Activated CD4-positive, alpha-beta T cell treated with anti-CD3 and anti-CD28 coated beads, Interleukin-10, Interleukin-2, amounts not matched to agents 100 ng/mL and 50 ng/mL, durations not matched to agents 16 hours and 8 hours (primary cell): ENCODE measurements at places on chromosomes 7 and 10.

DNA sequence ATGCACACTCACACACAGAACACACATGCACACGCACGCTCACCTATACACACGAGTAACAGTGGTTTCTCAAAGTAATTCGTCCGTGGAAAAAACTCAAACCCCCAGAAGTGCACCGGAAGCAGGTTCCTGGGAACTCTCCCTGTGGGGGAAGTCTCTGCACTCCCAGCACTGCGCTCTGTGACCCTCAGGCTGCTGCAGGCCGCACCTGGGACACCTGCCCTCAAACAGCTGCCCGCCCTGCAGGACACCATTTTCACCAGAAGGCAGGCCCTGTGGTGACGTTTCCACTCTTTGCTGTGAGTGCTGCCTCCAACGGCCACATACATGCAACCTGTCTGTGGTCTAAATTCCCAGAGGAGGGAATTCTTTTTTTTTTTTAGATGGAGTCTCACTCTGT is 21.3 kb downstream of the YKT6 start:
- DNase-seq, result no peak

- DNase-seq, result peak; percentile 70
Observed at GRCh38 chr10:132551093-132551807, 13.7 kb downstream of the INPP5A start.

- no peak for DNase-seq
Observed at GRCh38 chr7:121516821-121517220, 120.7 kb upstream of the FAM3C start.

- DNase-seq, result no peak
Observed at GRCh38 chr10:78774614-78774998, 294.2 kb upstream of the ZMIZ1 start.

GRCh38 chr7:158695056-158695455 is 9.5 kb downstream of the NCAPG2 start:
- no peak for DNase-seq

GRCh38 chr7:87517136-87517815 is 41.8 kb upstream of the ABCB4 start:
- DNase-seq, result no peak

DNA sequence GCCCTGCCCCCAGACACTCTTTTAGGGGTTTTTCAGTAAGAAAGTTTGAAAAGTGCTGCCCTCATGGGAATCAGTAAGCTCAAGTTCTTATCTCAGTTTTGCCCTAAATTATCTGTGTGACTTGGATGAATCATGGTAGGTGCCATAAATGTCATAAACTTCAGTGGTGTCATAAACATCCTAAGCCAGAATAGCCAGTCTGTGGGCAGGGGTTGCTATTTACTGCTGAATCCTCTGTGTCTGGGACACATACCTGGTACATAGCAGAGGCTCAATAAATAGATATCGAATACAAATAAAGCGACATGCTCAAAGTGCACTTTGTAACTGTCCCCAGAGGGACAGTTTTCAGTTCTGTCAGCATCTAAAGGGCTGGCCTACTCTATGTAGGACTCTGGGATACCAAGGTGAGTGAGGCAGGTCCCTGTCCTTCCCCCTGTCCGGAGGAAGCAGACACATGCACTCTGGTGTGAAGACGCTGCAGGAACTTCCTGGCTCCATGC is 502.1 kb downstream of the RPS24 start:
- no peak for DNase-seq

DNA sequence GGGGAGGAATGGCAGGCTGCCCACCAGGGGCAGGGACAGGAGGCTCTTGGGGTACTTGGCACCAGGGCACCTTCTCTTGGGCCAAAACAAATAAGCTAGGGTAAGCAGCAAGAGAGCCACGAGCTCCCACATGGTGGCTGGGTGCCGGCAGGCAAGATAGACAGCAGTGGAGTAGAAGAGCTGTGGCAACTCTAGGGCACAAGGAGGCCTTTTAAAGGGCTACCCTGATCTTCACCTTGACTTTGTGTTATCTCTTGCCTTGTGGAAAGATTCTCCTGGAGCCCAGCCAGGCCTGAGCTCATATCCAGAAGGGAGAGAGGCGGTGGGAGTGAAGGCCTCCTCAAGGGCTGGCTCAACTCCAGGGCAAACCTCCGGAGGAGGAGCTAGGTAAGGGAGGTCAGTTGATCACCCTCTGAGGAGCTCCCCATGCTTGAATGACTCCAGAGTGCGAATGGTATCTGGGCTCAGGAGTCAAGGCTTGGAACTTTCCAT is at the start of gene CYP17A1:
CYP17A1 (minus strand) TSS at position 184 of the 492 bp plus-strand sequence; CDS start at position 132, 52 bp downstream.
- DNase-seq, result no peak

DNA sequence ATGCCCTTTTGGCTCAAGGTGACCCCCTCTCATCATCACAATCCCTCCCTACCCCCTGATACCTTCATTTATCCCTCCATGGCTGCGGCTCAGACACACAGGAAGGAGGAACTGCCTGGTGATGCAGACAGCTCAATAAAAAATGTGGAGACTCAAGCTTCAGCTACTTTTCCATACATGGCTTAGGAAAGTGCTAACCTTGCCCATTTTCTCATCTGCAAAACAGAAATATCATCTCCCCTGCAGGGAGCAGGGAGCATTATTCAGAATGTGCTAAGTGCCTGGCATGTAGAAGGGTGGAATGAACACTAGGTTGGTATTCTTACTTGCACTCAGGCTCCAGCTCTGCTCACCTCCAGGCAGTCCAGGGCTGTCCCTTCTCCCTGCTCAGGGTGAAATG is 23.8 kb downstream of the CXCL12 start:
- DNase-seq, result no peak

- DNase-seq, result no peak
Observed at GRCh38 chr7:1318661-1319060, 86.0 kb downstream of the UNCX start.

DNA sequence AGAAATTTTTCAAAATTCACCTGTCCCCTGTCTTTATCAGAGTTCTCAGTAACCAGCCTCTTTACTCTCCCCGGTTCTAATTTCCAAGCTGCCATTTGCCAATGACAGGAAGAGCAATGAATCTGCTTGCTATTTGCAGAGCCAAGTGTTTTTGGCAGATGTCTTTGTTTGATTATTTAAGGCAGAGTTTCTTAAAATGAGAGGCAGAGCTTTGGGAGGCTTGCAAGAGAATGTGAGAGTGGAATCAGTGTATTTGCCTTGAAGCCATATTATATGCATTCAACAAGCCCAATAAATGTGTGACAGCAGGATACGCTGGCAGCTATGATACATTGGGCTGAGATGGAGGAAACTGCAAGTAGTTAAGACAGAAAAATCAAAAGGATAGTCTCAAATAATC is 196.5 kb downstream of the PHF14 start:
- DNase-seq, result no peak

- peak; percentile 89 for DNase-seq
Observed at GRCh38 chr10:124732931-124733570, 11.1 kb downstream of the FAM53B start.

DNA sequence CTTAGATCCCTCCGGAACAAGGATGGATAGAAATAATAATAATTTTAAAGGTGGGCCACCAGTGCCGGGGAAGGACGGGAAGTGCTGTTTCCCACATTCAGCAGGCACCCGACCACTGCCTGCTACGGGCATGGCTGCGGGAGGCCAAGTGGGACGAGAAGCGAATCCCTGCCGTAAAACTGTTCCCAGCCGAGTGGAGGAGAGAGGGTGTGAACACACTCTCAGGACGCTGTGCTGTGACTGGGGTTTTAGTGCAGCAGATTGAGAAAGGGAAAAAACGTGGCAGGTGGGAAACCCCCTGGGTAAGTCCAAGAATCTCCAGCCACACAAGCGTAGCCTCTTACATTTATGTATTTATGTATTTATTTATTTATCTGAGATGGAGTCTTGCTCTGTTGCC is 158.8 kb downstream of the DNAJB6 start:
- peak; percentile 40 for DNase-seq

DNA sequence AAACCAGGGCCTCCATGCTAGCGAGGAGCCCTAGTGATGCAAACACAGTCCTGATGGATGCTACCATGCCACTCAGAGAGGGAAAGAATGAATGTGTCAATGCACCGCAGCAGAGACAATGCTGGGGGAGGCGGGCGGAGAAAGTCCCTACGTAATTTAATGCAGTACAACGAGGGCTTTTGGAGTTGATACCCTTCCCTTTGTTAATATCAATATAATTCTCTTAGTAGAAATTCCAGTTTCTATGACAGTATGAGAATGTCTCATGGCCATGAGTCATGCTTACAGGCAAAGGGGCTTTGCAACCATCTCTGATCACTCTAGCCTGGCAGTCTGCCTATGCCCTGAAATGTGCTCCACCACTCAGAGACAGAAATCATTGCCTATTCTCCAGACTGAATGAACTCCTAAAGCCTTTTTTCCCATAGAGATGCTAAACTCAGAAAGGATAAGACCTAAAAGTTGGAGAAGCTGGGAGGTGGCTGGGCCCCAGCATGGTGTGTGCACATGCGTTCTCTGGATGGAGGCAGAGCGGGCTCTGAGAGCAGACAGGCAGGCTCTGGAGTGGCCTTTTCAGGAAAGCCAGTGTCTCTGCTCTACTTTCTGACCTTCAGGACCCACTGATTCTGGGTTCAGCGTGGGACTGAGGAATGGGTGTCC is 20.3 kb upstream of the GIMAP2 start:
- DNase-seq, result peak; percentile 42

DNA sequence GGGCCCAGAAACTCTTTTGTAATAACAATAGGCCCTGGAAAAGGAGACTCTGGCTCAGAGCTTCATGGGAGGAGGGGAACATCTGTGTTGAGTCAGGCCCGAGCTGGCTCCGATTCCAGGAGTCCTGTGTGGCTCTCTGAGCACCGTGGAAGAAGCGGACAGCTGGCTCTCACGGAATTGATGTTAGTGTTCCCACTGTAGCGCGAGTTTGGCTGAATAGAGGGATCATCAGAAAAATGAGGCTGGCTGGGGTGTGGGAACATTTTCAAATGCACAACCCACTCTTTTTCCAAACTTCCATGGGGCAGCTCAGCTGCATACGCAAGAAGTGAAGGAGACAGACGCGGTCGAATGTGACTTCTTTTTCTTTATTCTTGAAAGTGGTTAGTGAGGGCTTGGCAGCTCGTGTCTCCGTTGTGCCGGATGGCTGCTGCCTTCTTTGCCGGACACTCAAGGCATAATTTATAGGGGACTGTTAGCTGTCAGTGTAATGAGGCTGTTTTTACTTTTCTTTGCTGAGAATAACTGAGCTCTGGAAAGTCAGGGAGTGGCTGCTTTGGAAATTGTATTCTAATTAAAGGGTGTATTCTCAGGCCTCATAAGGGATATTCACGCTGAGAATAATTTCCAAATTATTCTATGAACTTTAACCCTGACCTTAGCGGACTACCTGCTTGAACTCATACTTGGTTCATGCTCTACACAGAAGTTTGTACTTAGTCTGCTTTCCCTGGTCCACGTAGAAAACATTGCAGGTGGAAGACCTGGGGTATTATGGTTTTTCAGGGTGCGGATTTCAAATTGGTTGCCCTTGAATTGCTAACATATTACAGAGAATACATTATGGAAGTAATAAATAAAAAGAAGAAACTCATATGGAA is 23.1 kb downstream of the MDFIC start:
- no peak for DNase-seq

DNA sequence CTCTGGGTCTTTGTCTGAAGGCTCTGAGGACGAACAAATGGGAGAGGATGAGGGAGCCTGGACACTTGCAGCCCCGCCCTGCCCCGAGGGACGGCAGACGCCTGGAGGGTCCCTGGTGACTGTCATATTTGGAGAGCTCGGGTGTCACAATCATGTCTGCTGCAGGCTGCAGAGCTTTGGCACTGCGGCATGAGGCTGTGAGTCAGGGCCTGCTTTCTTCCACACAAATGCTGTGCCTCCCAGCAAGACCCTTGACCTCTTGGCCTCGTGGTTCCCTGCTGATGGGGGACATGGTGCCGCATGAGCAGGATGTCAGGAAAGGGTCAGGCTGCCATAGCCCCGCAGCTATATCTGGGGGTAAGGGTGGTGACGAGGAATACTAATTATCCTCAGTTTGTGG is 64.9 kb upstream of the PPIF start:
- no peak for DNase-seq

DNA sequence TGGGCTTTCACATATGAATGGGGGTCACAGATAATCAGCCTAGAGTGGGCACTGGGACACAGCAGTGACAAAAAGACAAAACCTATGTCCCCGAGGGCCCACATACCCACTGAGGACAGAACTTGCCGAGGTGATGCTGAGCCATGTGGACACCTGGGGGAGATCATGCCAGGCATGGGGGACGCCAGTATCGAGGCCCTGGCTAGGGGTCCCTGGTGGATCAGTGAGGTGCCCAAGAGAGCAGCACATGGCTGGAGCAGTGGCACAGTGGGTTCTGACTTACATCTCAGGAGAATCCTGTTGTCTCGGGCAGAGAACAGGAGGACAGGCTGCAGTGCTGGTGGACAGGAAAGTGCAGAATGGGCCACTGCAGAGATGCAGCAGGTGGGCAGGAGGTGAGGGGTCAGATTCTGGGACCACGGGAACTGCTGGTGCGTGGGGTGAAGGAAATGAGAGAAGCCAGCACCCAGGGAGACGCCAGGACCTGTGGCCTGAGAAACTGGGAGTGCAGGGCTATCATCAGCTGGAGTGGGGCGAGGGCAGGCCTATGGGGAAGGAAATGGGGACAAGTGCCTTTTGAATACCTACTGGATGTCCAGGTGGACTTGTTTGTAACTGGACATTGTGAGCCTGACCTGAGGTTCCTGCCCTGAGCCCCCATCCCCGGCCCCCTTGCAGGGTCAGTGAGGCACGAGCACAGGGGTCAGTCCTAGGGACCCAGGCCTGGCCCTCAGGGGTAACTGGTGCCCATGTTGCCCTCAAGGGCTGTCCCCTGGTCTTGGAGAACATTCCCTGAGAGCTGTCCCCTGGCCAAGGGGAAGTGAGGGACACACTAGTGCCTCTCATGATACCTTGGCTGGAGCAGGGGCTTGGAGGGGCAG is 91.2 kb upstream of the RET start:
- DNase-seq, result no peak

DNA sequence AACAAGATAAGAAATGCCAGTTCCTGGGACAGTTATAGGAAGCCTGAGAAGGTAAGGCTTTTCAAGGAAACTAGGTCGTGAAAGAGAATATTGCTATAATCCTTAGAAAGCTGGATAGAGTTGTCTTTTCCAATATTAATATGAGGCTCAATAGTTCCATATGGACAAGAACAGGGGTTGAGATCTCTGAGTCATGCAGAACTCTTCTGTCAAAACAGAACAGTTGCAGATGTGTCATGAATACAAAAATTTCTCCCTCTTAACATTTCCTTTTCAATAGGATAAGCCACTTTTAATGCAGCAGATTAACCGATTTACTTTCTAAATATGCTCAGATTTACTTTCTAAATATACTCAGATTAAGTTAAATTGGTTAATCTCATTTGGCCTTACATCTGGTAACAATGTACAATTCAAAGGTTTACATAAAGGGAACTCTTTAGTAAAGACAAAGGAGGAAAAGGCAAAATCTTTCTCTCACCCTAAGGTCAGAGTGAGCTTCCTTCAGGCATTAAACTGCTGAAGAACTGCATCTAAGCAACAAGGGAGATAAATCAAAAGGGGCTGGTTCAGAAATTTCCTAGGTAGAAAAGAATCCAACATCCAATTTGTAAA is 104.7 kb upstream of the PCDH15 start:
- no peak for DNase-seq

DNA sequence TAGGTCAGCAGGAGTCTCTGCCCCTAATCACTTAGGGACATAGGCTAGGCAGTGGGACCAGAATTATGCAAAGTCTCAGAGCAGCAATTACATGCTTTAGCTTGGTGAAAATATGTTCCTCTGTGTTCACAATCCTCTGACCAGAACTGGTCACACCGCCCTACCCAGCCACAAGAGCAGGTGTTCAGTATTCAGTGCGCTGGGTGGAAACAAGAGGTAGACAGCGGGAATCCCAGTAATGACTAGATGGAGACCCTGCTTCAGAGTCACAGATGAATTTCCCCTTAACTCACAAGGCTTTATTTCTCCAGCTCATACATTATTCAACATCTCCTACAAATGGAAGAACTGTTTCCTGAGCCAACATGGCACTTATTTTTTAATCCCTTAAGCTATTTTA is 763.7 kb upstream of the POM121L12 start:
- DNase-seq, result no peak
